ENCODE measurements at places on chromosomes 6 and 20. TPM values are rescaled to one million over a fixed set of nuclear protein-coding genes. Genes with fewer than 3 reads are reported as not detected.

The LST1 gene
- total RNA-seq: 5.1 TPM

GRCh38 chr6:167652701-167653095, 174.0 kb upstream of the AFDN start:
- DNase-seq: no peak

The B3GAT2 gene
- total RNA-seq: not detected

DNA sequence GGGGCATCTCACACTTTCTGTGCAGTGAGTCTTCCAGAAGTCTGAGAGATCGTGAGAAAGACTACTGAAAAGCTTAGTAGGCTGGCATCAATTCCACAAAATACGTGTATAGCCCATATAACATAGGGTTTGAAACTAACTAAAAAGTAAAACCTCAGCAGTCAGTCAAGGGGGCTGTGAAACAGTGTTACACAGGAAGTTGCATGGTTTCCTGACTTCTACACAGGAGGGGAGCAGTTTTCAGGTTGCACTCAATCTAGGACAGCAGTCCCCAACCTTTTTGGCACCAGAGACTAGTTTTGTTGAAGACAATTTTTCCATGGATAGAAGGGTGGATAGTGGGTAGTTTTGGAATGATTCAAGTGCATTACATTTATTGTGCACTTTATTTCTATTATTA, 4.7 kb upstream of the LY86 start:
- DNase-seq: peak; percentile 87

The IPCEF1 gene
- total RNA-seq: not detected

DNA sequence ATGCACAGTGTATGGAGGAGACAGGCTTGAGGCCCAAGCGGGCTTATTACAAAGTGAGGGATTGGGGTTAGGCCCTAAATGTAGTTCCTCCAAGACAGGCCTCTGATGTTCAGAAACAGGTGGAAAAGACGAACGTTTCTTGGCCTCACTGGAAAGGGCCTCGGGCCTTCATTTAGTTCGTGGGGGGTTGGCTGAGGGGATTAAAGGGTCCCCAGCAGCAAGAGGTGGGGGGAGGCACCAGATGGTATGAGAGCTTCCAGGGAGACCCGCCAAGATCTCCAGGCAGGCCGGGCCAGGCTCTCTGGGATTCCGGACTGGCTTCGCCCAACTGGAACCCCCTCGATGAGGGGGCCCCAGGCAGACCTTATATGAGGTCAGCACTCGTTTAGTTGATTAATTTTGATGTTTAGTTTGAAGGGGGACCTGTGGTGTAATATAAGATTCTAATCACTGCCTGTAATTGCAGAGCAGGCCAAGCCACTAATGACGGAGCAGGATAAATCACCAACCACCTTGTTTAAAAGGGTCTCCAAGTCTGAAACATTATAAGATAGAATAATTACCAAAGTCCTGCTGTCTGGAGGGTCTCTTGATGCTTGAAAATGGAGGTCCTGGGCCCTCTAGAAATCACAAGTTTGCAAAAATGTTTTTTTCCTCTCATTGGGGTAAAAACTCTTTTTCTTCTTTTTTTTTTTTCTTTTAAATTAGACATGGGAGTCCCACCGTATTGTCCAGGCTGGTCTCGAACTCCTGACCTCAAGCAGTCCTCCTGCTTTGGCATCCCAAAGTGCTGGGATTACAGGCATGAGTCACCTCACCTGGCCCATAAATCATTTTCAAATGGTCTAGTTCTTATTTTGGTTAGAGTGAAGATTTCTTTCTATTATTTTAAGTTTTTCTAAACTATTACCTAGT, 2.2 kb downstream of the HMGA1 start:
- no peak for DNase-seq

DNA sequence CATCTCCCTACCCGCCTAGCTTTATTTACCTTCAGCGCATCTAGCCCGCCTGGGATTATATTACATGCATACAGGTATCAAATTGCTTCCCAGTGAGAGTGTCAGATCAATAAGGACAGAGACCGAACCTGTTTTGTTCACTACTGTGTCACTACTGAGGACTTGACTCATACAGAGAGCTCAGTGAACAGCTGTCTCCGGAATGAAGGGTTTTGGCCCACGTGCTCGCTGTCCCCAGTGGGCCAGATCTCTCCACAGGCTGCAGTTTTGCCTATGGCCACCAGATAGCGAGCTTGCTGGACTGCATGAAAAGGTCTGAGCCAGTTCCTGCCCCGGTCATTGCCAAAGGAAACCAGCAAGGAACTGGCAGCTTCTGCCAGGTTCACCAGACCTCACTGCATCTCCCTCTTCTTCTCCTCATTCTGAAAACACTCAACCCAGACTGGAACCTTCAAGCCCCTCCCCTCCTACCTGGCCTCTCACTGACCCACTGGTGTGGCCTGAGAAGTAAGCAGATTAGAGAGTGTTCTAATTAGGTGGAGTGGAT, 150.8 kb downstream of the ZMYND8 start:
- peak; percentile 59 for DNase-seq

DNA sequence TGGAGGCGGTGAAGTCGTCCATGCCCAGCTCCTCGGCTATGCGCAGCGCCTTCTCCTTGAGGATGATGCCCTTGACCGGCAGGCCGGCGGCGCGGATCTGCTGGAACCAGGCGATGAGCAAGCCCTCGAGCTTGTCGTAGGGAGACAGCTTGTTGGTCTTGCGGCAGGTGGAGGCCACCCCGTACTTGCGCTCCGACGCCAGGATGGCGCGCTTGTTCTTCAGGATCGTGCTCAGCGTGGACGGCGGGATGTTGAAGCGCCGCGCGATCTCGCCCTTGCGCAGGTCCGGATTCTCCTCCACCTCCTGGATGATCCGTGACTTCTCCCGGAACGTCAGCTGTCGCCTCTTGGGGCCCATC, 435 bp downstream of the CENPB start:
- DNase-seq: no peak

- DNase-seq: no peak
Measured at GRCh38 chr20:5608442-5609161, 141.6 kb upstream of the SHLD1 start.

The PRICKLE4 gene
- total RNA-seq: 2.8 TPM

- no peak for DNase-seq
Measured at GRCh38 chr6:36961441-36962435, 7.2 kb downstream of the PI16 start.

The SSTR4 gene
- total RNA-seq: not detected

The IRF4 gene
- not detected for total RNA-seq

DNA sequence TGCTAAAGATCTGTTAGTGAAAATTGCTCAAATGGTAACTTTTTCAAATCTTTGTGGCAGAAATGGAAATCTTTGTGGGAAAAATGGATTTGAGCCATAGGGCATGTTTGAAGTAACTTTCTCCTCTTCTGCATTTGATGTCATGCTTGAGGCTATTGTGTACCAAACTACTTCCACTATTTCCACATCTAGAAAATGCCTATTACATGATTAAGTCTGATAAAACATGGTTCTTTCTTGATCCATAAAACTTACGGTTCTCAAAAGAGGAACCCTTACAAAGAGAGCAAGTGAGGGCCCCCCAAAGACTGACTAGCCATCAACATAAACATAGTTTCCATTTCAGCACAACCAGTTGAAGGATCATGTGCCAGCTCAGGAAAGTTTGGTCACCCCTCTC, 150.6 kb downstream of the NFATC2 start:
- no peak for DNase-seq

- DNase-seq: no peak
Measured at GRCh38 chr6:33166363-33166762, 25.9 kb downstream of the COL11A2 start.

DNA sequence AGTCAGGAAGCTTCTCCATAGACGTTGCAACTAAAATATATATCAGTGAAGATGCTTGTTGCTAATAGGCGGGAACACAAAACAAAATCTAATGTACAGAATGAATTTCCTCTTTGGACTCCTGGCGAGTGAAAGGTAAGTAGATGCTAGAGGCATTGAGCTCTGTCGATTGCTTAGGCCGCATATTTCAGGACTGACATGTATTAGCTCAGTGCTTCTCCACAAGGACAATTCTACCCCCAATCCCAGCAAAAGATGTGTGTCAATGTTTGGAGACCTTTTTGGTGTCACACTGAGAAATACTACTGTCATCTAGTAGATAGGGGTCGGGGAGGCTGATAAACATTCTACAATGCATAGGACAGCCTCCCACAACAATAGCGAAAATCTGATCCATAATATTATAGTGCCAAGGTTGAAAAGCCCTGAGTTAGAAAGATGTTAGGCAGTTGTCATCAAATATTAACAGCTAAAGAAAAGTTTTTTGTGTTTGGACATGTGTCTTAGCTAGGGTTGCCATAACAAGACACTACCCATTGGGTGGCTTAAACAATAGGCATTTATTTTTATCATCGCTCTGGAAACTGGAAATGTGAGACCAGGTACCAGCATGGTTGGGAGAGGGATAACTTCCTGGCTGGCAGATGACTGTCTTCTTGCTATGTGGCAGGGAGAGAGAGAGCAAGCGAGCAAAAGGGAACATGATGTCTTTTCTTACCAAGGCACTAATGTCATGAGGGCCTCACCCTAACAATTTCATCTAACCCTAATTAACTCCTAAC, 48.0 kb upstream of the BCAS1 start:
- DNase-seq: no peak

DNA sequence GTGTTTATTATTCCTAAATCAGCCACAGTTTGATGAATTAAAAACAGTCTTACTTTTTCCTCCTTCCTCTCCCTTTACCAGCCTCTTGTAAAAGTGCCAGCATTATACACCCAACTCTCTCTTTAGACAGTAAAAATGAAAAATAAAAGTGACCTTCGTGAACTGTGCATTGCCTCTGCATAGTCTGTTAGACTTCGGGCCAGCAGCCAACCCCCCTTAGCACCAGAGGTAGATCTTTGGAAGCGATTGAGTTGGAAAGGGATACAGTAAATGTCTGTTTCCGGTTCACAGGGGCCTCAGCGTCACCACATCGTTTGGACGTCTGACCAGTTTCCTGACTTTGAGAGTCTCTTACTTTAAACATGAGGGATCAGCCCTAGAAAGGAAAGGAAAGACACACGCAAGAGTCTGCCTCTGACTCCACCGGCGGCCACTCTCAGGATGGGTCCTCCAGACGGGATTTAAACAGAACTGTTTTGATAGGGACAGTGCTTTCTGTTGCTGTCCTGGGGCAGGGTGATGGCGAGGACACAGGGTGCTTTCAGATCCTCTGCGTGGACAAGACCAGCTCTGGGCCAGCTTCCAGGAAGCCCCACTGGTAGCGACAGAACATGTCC, 206.6 kb upstream of the PREP start:
- no peak for DNase-seq

GRCh38 chr6:100726666-100727065, 154.5 kb downstream of the ASCC3 start:
- no peak for DNase-seq

DNA sequence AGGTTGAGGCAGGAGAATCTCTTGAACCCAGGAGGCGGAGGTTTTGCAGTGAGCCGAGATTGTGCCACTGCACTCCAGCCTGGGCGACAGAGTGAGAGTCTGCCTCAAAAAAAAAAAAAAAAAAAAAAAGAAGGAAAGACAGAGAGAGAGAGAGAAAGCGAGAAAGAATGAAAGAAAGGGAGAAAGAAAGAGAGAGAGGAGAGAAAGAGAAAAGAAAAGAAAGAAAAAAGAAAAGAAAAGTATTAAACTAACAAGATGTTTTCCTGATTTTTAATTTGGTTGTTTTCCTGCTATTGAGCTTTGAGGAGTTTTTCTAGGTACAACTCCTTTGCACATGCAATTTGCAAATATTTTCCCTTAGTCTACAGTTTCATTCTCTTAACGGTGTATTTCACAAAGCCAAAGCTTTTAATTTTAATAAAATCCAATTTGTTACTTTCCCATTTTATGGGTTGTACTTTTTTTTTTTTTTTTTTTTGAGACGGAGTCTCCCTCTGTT, 10.8 kb upstream of the TRERF1 start:
- no peak for DNase-seq

The GFOD1 gene
- 29.5 TPM for total RNA-seq

The HLA-F gene
- total RNA-seq: 8.5 TPM

All from Karpas-422 (cell line).